CD4-positive, alpha-beta T cell treated with Interleukin-17A for 4 hours (primary cell): ENCODE measurements at places on chromosomes 1 and 21.

DNA sequence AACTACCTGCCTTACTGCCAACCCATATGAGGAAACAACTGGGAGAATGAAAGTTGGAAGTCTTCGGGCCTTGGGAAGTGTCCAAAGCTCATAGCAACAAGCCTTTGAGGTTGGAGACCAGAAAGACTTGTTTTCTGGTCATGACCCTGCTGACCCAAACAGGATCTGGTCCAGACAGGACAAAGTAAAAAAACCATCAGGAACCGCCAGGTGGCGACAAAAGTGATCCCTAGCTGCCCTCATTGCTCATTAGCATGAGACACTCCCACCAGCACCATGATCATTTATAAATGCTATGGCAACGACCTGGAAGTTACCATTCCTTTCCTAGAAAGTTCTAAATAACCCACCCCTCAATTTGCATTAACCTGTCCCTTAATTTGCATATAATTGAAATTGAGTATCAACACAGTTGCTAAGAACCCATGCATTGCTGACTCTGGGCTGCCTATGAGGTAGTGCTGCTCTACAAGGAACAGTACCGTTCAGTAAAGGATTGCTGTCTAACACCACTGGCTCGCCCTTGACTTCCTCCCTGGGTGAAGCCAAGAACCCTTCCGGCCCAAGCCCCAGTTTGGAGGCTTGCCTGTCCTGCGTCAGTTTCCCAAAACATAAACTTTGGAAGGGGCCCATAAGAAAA is 89.0 kb downstream of the URB2 start:
- DNase-seq: peak; percentile 35

DNA sequence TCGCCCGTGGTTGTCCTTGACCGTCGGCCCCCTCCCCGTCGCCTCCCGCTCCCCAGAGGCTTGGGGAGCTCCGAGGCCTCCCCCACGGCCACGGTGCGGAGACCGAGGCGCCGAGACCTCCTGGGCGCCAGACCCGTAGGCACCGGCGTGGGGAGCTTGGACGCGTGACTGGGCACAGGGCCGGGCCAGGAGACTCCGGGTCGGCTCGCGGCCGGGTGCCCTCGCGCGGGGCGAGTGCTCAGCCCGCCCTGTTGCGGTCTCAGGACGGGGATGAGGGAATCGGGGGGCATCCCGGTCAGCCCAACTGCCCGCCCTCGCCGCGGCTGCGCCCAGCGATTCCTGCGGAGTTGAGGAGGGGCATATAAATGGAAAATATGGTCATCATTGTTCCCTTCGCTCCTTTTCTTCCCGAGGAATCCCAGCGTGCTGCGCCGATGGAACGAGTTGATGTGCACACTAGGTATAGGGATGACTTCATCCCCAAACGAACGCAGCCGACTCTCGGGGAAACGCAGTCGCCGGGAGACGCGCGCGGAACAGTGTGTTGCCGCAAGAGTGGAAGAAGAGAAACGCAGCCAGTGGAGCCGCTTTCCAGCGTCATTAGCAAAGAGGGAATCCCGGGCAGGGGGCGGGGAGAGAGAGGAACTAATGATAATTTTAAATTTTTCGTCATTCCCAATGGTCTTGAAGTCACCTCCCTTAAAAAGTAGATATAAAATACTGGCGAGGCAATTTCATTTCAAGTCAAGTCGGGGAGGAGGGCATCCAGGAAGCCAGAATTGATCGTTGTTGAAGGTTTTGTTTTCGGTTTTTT is 747 bp upstream of the ENAH start:
- peak; percentile 42 for DNase-seq

GRCh38 chr1:108845991-108846390 is 10.9 kb downstream of the AKNAD1 start:
- no peak for DNase-seq

DNA sequence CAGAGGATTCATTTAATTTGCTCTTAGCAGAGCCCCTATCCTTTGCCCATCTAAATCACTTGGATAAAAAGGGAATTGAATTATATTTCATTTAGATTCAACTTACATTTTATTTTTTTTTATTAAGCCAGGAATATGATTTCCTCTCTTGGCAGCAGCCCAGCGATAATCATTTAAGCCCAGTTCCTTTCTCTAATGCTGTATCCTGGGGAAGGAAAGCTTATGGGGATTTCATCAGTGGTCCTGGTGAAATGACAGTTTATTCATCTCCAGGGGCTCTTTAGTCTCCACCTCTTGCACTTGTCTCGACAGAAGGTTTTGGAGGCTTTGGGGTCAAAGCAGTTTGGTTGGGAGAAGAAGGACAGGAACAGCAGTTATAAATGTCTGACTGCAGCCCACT is 50.4 kb upstream of the LRRC8D start:
- no peak for DNase-seq

DNA sequence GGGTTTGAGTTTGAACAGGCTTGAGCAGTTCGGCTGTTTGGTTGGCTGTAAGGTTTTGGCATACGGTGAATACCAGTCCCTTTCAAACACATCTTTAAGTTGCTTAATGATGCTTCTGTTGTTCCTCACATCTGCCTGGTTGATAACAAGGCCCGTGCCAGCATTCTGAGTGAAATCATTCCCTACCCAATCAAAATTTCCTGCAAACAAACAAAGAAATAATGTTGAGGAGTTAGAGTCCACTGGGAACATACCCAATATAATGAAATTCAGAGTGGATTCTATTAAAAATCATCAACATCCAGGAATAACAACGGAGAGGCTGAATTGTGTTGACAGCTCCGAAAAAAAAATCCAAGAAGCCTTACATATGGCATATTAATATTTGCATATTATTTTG is 91.0 kb upstream of the MAP1LC3C start:
- DNase-seq: no peak

DNA sequence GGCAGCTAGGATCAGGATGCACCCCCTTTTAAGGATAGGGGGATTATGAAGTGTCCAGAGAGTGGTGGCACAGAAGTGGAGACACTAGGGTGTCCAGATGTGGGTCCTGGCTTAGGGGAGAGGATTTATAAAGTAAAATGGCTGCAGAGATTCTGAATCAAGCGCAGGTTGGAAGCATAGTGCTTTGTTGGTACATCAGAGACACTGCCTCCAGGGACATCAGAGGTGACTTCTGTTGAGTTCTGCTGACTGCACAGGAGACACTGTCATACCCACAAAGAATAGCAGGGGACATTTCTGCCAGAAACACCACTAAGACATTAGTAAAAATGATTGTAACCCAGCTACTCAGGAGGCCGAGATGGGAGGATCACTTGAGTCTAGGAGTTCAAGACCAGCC is 16.4 kb downstream of the GPR137B start:
- no peak for DNase-seq

- no peak for DNase-seq
Observed at GRCh38 chr1:13570924-13571323, 12.7 kb upstream of the PDPN start.

DNA sequence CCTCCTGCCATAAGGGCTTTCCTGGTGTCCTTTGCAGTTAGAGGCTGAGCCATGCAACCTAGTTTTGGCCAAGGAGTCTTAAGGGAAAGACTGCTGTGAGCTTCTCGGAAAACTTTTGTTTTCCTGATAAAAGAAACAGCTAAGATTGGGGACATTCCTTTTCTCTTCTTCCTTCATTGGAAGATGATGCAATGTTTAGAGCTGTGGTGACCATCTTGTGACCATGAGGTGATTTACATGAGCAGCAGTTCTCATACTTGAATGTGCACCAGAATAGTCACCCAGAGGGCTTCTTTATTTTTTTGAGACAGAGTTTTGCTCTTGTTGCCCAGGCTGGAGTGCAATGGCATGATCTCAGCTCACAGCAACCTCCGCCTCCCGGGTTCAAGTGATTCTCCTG is 20.4 kb upstream of the SMAP2 start:
- DNase-seq: no peak

DNA sequence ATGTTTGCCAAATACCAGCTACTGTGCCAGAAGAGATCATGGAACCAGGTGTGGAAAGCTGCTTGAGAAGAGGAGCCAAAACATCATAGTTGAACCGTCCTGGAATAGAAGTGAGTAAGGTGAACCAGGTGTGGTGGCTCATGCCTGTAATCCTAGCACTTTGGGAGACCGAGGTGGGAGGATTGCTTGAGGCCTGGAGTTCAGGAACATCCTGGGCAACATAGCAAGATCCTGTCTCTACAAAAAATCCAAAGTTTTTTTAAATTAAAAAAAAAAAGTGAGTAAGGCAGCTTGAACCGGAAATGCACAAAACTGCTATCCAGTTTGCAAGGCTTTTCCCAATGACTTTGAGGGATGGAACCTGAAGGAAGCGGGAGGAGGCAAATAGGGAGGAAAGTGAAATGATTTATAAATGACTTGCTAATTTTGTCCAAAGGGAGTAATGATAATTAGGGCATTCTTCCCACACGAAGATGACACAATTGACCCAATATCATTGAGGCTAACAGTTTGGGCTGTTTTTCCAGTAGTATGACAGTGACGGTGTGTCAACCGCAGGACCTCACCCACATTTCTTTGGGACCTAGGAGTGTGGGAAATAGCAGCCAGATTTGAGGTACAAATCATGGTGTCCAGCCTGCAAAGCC is 1.5 kb upstream of the CNN3 start:
- DNase-seq: no peak

- DNase-seq: no peak
Observed at GRCh38 chr1:8520483-8520966, 202.6 kb downstream of the SLC45A1 start.

DNA sequence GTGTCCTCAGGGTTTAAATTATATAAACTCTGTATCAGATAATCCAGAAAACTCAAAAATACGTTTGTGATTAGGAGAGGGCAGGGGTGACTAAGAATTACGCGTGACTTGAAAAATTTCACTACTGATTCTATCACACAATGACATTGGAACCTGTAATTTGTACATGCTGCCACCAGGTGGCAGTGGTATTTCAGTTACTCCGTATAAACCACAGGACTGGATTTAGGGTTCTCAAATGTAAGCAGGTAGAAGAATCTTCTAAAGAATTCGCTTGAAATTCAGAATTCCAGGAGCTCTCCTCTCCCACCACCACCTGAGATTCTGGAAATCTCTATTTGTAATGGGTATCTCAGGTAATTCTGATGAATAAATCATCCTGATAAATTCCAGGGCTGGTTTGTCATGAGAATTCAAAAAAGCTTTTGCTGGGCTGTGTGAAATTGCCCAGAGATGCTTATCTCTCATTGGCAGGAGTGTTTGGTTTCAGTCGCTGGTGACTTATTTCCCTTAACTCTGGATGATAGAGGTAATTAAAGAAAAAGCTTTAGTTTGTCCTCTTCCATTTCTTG is 1.7 kb upstream of the KRTAP7-1 start:
- peak; percentile 59 for DNase-seq

GRCh38 chr1:94103608-94104007 is 17.3 kb downstream of the ABCA4 start:
- no peak for DNase-seq

- DNase-seq: no peak
Observed at GRCh38 chr1:116825207-116825719, 71.0 kb downstream of the CD2 start.

GRCh38 chr1:93757256-93758036 is 75.8 kb upstream of the BCAR3 start:
- no peak for DNase-seq

DNA sequence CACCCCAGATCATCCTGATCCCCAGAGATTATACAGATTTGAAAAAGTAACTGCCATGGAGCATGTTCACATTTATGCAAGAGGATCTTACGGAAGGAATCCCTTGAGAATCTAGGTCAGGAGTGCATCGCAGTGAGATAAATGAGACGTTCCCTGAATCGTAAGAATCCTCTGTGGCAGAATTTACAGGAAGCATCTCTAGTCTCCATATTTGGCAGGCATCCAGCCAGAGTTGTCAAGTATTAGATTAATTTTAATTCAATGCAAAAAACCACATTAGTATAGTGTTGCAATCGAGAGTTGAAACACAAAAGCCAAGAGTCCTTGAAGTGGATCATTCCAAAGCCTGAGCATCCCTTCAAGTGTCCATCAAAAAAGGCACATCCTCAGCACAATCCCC is 100.8 kb downstream of the RRAGC start:
- DNase-seq: no peak

DNA sequence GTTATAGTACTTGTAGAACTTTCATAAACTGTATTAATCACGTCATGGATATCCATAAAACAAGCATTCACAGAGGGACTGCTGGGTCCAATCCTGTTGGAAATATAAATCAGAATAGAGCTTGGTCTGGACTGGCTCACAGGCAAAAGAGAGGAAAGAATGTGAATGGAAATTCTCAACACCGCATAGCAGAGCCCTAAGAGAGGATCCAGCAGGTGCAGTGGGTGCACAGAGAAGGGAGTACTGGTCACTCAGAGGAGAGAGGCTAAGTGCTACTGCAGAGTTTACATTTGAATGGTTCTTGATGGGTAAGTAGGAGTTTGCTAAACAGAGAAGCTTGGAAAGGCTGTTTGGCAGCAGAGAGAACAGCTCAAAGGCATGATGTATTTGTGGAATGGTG is 231.7 kb downstream of the PAPPA2 start:
- DNase-seq: no peak

DNA sequence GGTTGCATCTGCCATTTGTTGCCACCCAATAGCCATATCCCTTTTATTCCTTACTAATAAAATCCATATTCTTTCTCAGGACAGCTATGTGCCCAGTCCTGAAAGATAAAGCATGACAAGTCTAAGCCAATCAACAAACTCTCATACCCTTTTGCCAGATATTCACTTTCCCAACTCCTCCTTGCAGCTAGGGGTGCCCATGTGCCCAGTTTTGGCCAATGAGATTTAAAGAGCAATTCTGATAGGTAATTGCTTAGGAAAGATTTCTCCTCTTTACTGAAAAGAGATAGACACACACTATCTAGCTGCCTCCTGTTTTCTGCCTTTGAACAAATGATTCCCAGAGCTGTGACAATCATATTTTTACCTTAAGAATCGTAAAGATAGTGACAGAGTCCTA is 55.1 kb upstream of the LRRC8D start:
- no peak for DNase-seq

GRCh38 chr1:44664730-44665370 is 9.4 kb downstream of the TMEM53 start:
- peak; percentile 40 for DNase-seq

- peak; percentile 74 for DNase-seq
Observed at GRCh38 chr21:34807146-34807880, 138.5 kb downstream of the CLIC6 start.

DNA sequence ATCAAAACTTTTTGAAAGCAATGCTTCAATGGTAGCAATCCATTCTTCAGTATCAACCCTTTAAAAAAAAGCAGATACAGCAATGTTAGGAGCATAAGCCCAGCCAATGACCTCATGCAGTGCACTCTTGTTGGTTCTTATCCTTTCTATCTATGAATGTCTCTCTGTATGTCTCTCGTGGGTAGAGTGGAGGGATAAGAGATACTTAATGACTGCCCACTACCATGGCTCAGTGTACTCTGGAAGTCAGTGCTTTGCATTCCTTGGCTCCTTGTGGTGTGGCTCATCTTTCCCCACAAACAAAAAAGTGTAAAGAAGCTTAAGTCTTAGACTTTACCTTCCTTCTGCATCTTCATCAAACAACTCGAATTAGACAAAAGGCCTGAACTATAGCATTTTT is 50.3 kb downstream of the PCSK9 start:
- DNase-seq: no peak

DNA sequence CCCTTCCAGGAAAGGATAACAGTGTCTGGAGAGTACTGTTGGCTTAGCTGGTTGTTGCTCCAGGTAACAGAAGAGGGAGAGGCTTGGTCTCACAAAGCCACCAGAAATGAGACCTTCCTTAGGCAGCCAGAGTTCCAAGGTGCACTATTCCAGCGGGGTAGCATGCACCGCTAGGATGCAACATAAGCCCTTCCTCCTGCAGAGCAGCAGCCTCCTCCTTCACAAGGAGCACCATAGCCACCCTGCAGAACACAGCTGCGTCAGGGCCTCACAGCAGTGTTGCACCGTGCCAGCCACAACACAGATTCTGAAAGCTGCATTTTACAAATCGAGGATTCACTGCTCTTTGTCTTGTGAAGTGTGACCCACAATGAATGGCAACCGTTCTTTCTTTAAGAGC is 142.0 kb downstream of the CLIC6 start:
- no peak for DNase-seq
